ENCODE measurements at places on chromosomes 2 and 18. TPM values are rescaled to one million over a fixed set of nuclear protein-coding genes. Genes with fewer than 3 reads are reported as not detected.

Gene IL36G
- total RNA-seq: not detected

Gene TRPM8
- not detected for total RNA-seq

Gene ATP5MC3
- 87.2 TPM for total RNA-seq

Gene IWS1
- 36.6 TPM for total RNA-seq

Gene SLC14A1
- total RNA-seq: 136 TPM

Gene DSG1
- total RNA-seq: not detected

Gene ARPC2
- total RNA-seq: 301 TPM

Gene SLC8A1
- total RNA-seq: 82.9 TPM

Gene AKAIN1
- total RNA-seq: not detected

Gene SCN3A
- total RNA-seq: 0.59 TPM

GRCh38 chr2:72085036-72085435 lies 62.6 kb downstream of the CYP26B1 start:
- no peaks in the 10 kb centered on the region for H3K36me3 ChIP-seq
- H3K27ac ChIP-seq: no peak overlapping the region
- peaks cover 8% of the 10 kb centered on the region for H3K4me1 ChIP-seq
- H3K4me3 ChIP-seq: no peak overlapping the region

DNA sequence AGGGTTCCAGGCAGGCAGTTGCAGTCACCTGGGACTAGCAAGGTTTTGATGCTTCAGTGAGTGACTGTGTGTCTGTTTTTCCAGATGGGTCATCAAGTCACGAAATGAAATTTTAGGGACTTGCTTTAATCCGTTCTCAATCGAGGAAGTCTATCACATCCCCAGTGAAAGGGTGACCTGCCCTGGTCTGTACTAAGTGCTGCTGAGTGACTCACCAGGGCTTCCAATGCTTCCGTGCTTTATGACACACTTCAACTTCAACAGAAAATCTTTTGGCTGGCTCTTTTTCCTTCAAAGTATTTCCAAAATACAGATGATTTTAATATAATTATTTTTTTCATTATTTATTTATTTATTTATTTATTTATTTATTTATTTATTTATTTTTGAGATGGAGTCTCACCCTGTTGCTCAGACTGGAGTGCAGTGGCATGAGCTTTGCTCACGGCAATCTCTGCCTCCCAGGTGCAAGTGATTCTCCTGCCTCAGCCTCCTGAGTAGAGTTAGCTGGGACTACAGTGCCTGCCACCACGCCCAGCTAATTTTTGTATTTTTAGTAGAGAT lies 18.4 kb downstream of the TFCP2L1 start:
- H3K36me3 ChIP-seq: no peaks in the 10 kb centered on the region
- no peak overlapping the region for H3K27ac ChIP-seq
- DNase-seq: no peak
- no peak overlapping the region for H3K4me3 ChIP-seq
- no peaks in the 10 kb centered on the region for H3K4me1 ChIP-seq

- H3K4me1 ChIP-seq: no peaks in the 10 kb centered on the region
- H3K27me3 ChIP-seq: no peaks in the 10 kb centered on the region
- no peak overlapping the region for H3K4me3 ChIP-seq
- no peak overlapping the region for H3K27ac ChIP-seq
- H3K36me3 ChIP-seq: peaks cover 3% of the 10 kb centered on the region
- DNase-seq: no peak
Measured at GRCh38 chr18:21833604-21834298, 93.2 kb downstream of the MIB1 start.

DNA sequence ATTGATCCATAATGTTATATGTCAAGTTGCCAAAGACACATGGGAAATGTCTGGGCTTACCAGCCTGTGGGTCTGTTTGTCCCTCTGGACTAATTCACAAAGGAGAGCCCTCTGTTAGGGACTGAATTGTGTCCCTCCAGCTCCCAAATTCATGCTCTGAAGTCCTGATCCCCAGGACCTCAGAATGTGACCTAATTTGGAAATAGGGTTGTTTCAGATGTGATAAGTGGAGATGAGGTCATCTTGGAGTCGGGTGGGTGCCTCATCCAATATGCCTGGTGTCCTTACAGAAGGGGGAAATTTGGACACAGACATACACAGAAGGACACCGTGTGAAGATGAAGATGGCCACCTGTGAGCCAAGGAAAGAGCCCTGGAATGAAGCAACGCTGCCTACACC lies 41.4 kb upstream of the ROCK2 start:
- H3K4me1 ChIP-seq: peaks cover 28% of the 10 kb centered on the region
- no peak for DNase-seq
- H3K27ac ChIP-seq: peak overlapping the region; percentile 15

DNA sequence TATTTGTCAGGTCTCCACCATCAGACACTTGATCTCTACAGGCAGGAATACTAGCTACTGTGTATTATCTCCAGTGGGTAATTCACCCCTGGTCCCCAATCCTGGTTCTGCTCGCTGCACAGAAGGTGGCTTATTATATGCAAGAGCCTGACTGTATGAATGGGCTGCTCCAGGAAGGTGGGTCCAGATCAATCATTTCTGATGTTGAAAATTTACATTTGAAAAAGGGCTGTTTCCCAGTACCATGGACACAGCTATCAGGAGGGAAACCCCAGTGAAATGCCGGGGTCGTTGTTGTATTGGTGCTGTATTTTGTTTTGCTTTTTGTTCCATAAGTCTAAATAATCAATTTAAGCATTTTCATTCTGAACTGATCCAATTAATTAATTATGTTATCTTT lies 367.6 kb downstream of the RND3 start:
- H3K27ac ChIP-seq: no peak overlapping the region
- H3K36me3 ChIP-seq: no peaks in the 10 kb centered on the region
- no peak overlapping the region for H3K4me3 ChIP-seq
- DNase-seq: no peak
- peaks cover 2% of the 10 kb centered on the region for H3K4me1 ChIP-seq
- H3K27me3 ChIP-seq: no peaks in the 10 kb centered on the region

GRCh38 chr2:239162141-239162821 lies 238.5 kb downstream of the HDAC4 start:
- no peak overlapping the region for H3K27ac ChIP-seq
- H3K36me3 ChIP-seq: no peaks in the 10 kb centered on the region
- no peak overlapping the region for H3K4me3 ChIP-seq
- DNase-seq: peak; percentile 32
- no peaks in the 10 kb centered on the region for H3K4me1 ChIP-seq
- no peaks in the 10 kb centered on the region for H3K27me3 ChIP-seq

DNA sequence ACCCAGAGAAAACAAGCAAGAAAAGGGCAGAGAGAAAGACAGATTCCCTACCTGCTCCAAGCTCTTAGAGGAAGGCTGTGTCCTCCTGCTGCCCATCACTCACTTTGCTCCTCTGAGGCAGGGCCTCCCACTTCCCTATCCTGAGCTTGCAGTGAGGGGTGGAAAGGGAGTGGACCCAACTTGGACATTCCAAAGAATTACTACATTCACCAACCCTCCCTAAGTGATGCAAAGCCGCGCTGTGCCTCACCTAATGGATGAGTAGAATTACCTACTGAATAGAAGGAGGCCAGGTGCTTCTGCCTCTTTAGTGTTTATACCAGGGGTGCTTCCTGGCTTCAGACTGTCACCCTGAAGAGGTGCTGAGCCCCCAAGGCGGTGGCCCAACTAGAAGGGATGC lies 5.6 kb upstream of the OSR1 start:
- no peaks in the 10 kb centered on the region for H3K36me3 ChIP-seq
- no peak overlapping the region for H3K27ac ChIP-seq
- no peaks in the 10 kb centered on the region for H3K27me3 ChIP-seq
- peak overlapping the region; percentile 81 for H3K4me3 ChIP-seq
- H3K4me1 ChIP-seq: peaks cover 16% of the 10 kb centered on the region

DNA sequence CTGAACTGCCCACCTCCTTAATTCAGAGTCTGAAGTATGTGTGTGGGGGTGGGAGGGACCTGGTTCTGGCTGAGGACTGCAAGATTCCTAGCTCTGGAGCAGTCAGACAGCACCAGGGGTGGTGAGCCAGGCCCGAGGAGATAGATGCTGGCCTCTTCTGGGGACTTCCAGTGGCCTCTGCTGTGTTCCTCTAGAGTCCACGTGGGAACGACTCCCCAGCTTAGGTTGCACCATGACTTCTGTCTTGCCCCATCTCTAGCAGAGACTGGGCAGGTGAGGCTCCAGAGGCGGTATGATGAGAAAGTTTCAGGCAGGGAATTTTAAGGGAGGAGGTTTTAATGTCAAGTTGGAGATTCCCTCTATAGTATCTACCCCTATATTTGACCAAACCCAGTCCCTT lies 22.0 kb upstream of the RESP18 start:
- no peaks in the 10 kb centered on the region for H3K4me1 ChIP-seq
- H3K27me3 ChIP-seq: peaks cover 40% of the 10 kb centered on the region
- no peak for DNase-seq
- no peaks in the 10 kb centered on the region for H3K36me3 ChIP-seq
- H3K27ac ChIP-seq: no peak overlapping the region
- H3K4me3 ChIP-seq: no peak overlapping the region

- H3K27me3 ChIP-seq: no peaks in the 10 kb centered on the region
- peaks cover 12% of the 10 kb centered on the region for H3K4me1 ChIP-seq
- peak; percentile 58 for DNase-seq
- H3K27ac ChIP-seq: no peak overlapping the region
- no peak overlapping the region for H3K4me3 ChIP-seq
Measured at GRCh38 chr2:62014102-62014501, 108.6 kb downstream of the COMMD1 start.

- no peaks in the 10 kb centered on the region for H3K36me3 ChIP-seq
- no peak overlapping the region for H3K27ac ChIP-seq
- H3K4me3 ChIP-seq: no peak overlapping the region
- no peaks in the 10 kb centered on the region for H3K27me3 ChIP-seq
Measured at GRCh38 chr2:149360106-149360505, 29.7 kb downstream of the LYPD6 start.

GRCh38 chr18:58361212-58361611 lies 267.7 kb downstream of the ALPK2 start:
- no peak for DNase-seq
- peaks cover 66% of the 10 kb centered on the region for H3K4me1 ChIP-seq
- no peak overlapping the region for H3K4me3 ChIP-seq
- peak overlapping the region; percentile 98 for H3K27ac ChIP-seq

Measured in osteoblast (primary cell).